ENCODE measurements at places on chromosomes 13 and 19. TPM values are rescaled to one million over a fixed set of nuclear protein-coding genes. Genes with fewer than 3 reads are reported as not detected.

The CADM4 gene
- 47.1 TPM for total RNA-seq

The TMEM272 gene
- 2.9 TPM for total RNA-seq

The BSG gene
- total RNA-seq = 431 TPM

The ZNF527 gene
- total RNA-seq = 8.5 TPM

The ZBTB32 gene
- not detected for total RNA-seq

The FFAR2 gene
- total RNA-seq = not detected

The SYMPK gene
- total RNA-seq = 92.6 TPM

The C19orf67 gene
- 0.90 TPM for total RNA-seq

The NTF4 gene
- total RNA-seq = 48.5 TPM

- H3K4me1 ChIP-seq = peaks cover 2% of the 10 kb centered on the region
- no peak overlapping the region for H3K4me3 ChIP-seq
- H3K27me3 ChIP-seq = no peaks in the 10 kb centered on the region
These were observed 38.2 kb upstream of the IGSF23 start for GRCh38 chr19:44575116-44575700.

- peaks cover 19% of the 10 kb centered on the region for H3K4me1 ChIP-seq
- no peak overlapping the region for H3K4me3 ChIP-seq
- no peak overlapping the region for H3K27ac ChIP-seq
- H3K27me3 ChIP-seq = no peaks in the 10 kb centered on the region
These were observed 253.0 kb downstream of the PCDH9 start for GRCh38 chr13:66977161-66977560.

DNA sequence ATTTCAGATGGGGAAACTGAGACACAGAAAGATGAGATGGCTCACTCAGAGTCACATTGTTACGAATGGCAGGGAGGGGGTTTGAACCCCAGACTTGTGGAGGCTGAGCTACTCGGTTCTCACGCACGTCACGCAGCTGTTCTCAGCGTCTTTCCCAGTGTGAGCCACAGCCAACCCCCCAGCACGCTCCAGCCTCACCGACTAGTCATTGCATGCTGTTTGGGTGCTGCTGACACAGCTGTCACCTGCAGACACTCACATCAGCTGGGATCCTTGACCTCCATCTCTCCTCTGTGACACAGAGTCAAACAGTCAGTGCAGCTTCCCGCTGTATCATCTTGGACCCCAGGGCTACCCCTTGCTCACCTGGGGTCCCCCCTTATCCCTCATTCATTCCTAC lies 2.4 kb upstream of the NCAN start:
- no peak overlapping the region for H3K27ac ChIP-seq
- no peak overlapping the region for H3K4me3 ChIP-seq
- no peak for DNase-seq
- H3K4me1 ChIP-seq = no peaks in the 10 kb centered on the region

- no peak for DNase-seq
- peaks cover 6% of the 10 kb centered on the region for H3K36me3 ChIP-seq
- peak overlapping the region; percentile 73 for H3K27ac ChIP-seq
- H3K4me1 ChIP-seq = peaks cover 59% of the 10 kb centered on the region
- no peak overlapping the region for H3K4me3 ChIP-seq
These were observed 107.4 kb downstream of the LRCH1 start for GRCh38 chr13:46660416-46660815.

DNA sequence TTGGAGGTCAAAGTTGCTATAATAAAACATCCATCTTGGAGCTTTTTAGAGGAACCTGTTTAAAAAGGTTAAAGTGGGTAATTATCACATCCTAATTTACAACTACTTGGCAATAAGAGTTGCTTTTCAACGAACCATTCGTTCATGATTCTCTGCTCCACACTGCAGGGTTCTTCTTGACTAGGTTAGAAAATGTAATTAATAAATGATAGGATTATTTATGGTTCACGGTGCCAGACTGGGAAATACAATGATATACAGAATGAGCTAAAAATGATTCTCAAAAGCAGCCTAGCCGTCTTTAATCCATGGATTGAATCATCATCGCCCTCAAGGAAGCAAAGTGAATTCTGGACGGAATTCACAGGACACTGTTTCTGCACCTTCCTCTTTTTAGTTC lies 291.2 kb downstream of the TEX29 start:
- H3K4me3 ChIP-seq = no peak overlapping the region
- no peak overlapping the region for H3K27ac ChIP-seq
- H3K4me1 ChIP-seq = no peaks in the 10 kb centered on the region
- H3K27me3 ChIP-seq = peaks cover 60% of the 10 kb centered on the region
- H3K36me3 ChIP-seq = no peaks in the 10 kb centered on the region

GRCh38 chr19:17967257-17968051 lies 547 bp downstream of the KCNN1 start:
- no peak for DNase-seq
- no peak overlapping the region for H3K27ac ChIP-seq
- H3K4me3 ChIP-seq = peak overlapping the region; percentile 78
- H3K36me3 ChIP-seq = peaks cover 3% of the 10 kb centered on the region

- DNase-seq = no peak
- no peak overlapping the region for H3K27ac ChIP-seq
- no peaks in the 10 kb centered on the region for H3K36me3 ChIP-seq
- peak overlapping the region; percentile 53 for H3K4me3 ChIP-seq
- no peaks in the 10 kb centered on the region for H3K27me3 ChIP-seq
- H3K4me1 ChIP-seq = peaks cover 6% of the 10 kb centered on the region
These were observed 11.3 kb upstream of the ZBTB7A start for GRCh38 chr19:4077800-4078684.

- peaks cover 13% of the 10 kb centered on the region for H3K27me3 ChIP-seq
- no peak for DNase-seq
- H3K27ac ChIP-seq = peak overlapping the region; percentile 30
- peak overlapping the region; percentile 82 for H3K4me3 ChIP-seq
These were observed 732 bp upstream of the C2CD4C start for GRCh38 chr19:409516-410242.

DNA sequence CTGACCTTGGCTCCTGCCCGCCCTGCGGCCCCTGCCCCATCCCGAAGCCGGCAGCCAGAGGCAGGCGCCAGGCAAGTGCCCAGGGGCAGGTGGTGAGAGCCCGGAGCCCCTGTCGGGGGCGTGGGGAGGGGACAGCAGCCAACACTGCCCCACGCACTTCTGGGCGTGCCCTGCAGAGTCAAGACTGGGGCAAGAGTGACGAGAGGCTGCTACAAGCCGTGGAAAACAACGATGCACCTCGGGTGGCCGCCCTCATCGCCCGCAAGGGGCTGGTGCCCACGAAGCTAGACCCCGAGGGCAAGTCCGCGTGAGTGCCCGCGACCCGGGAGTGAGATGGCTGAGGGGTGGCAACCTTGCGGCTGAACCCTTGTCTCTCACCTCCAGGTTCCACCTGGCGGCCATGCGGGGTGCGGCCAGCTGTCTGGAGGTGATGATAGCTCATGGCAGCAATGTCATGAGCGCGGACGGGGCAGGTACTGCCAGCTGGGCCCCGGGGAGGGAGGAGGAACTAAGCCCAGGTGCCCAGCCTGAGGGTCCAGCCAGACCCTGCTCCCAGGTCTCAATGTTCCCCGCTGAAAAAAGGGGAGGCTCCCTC lies 17.3 kb downstream of the ANKRD24 start:
- H3K4me3 ChIP-seq = no peak overlapping the region
- peaks cover 76% of the 10 kb centered on the region for H3K27me3 ChIP-seq
- no peaks in the 10 kb centered on the region for H3K36me3 ChIP-seq
- H3K4me1 ChIP-seq = peaks cover 10% of the 10 kb centered on the region
- H3K27ac ChIP-seq = no peak overlapping the region

DNA sequence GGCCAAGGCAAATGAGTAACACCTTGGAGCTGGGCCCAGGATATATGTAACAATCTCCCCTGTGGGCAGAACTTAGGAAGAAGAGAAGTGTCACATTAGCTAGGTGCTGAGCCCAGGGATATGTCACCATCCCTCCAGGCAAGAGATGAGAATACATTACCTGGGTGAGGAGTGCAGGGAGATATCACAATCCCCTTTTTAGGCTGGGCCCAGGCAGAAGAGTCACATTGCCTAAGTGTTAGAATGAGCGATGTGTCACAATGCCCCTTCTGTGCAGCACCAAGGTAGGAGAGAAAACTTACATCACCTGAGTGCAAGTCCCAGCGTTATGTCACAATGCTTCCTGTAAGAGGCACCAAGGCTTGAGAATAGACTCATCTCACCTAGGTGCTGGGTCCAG lies 60.3 kb downstream of the ZNF726 start:
- H3K27me3 ChIP-seq = no peaks in the 10 kb centered on the region
- H3K27ac ChIP-seq = no peak overlapping the region
- no peak for DNase-seq

- no peak overlapping the region for H3K4me3 ChIP-seq
- H3K36me3 ChIP-seq = no peaks in the 10 kb centered on the region
- peak overlapping the region; percentile 66 for H3K27ac ChIP-seq
- H3K27me3 ChIP-seq = no peaks in the 10 kb centered on the region
- DNase-seq = peak; percentile 57
- peaks cover 16% of the 10 kb centered on the region for H3K4me1 ChIP-seq
These were observed 3.7 kb upstream of the CLPTM1 start for GRCh38 chr19:44951179-44952159.

DNA sequence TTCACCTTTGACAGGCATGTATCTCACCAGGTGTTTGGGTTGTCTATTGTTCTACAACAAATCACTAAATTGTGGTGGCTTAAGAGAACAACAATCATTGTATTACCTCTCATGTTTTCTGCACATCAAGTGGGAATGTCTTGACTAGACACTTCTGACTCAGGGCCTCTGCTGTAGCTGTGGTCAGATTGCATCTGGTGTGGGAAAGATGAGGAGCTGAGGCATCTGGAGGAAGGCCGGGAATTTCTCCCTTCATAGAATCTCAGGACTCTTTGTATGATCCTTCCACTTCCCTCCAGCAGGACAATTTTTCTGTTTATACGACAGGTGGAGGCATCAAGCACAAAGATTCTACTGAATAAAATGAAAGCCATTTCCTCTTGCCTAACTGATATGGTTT lies 511.8 kb upstream of the NBEA start:
- no peaks in the 10 kb centered on the region for H3K4me1 ChIP-seq
- no peak overlapping the region for H3K27ac ChIP-seq
- H3K27me3 ChIP-seq = no peaks in the 10 kb centered on the region
- H3K36me3 ChIP-seq = no peaks in the 10 kb centered on the region

DNA sequence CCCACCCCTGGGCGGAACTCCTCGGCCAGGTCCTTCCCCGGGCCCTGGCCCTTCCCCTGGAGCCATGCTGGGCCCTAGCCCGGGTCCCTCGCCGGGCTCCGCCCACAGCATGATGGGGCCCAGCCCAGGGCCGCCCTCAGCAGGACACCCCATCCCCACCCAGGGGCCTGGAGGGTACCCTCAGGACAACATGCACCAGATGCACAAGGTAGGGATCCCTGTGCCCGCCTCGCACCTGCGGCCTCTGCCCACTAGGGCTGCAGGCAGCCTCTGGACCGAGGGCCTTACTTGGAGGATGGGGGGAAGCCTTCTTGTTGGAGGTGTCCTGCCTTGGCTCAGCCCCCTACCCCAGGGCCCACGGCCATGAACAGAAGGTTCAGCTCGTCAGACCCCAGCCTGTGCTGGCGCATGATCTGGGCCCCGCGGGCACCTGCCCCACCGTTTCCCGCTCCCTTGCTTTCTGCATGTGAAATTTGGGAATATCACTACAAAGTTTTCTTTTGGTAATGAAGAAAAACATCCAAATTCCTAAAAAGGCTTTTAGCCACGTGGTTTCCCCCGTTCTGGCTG lies 23.4 kb downstream of the SMARCA4 start:
- no peaks in the 10 kb centered on the region for H3K27me3 ChIP-seq
- H3K36me3 ChIP-seq = peaks cover 20% of the 10 kb centered on the region
- no peak overlapping the region for H3K4me3 ChIP-seq
- H3K27ac ChIP-seq = no peak overlapping the region

- no peak within 1 kb of the TSS for H3K4me3 ChIP-seq
- no peak for DNase-seq
- H3K36me3 ChIP-seq = no peaks in the 10 kb centered on the region
- no peaks in the 10 kb centered on the region for H3K4me1 ChIP-seq
These were observed at the start of gene CYP2F1 for GRCh38 chr19:41114132-41114531. Gene CYP2F1 (plus strand): TSS chr19:41114432. CDS start chr19:41116189, 1,757 bp downstream.

DNA sequence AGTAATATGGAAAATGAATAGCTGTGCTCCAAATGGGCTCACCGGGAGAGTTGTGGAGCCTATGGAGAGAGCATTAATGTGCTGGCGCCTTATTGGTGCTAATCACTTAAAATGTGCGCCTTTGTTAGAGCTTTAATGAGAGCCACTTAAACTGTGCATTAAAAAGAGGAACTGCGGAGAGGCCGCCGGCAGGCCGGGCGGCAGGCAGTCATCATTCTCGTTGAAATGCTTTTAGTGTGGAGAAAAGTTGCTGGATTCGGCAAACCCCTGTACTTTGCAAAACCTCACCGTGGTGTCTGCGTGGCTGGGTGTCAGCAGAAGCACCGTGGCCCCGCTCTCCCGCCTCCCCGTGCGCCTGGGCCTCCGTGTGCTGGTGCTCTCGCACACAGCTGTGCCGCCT lies 105.5 kb downstream of the KDM4B start:
- H3K27ac ChIP-seq = no peak overlapping the region
- H3K4me1 ChIP-seq = peaks cover 2% of the 10 kb centered on the region
- no peak overlapping the region for H3K4me3 ChIP-seq
- peaks cover 11% of the 10 kb centered on the region for H3K36me3 ChIP-seq
- no peaks in the 10 kb centered on the region for H3K27me3 ChIP-seq
- no peak for DNase-seq

Measured in mesothelial cell of epicardium (in vitro differentiated cells).